ENCODE measurements at places on chromosomes 6 and 20.
A peak's percentile ranks its signal among the peaks of the same experiment; 100 is the strongest.

DNA sequence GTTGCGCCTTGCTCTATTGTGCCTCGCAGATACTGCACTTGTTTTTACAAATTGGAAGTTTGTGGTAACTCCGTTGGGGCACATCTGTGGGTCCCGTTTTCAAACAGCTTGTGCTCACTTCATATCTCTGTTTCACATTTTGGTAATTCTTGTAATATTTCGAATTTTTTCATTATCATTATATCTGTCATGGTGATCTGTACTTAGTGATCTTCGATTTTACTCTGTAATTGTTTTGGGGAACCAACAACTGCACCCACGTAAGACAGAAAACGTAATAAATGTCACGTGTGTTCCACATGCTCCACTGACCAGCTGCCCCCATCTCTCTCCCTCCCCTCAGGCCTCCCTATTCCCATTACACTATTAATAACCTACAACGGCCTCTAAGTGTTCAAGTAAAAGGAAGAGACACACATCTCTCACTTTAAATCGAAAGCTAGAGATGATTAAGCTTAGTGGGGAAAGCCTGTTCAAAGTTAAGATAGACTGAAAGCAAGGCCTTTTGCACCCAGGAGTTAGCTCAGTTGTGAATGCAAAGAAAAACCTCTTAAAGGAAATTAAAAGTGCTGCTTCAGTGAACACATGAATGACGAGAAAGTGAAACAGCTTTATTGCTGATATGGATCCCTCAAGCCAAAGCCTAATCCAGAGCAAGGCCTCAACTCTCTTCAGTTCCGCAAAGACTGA, 26.9 kb downstream of the TTLL2 start:
- no peak for DNase-seq

GRCh38 chr20:53967527-53967926, 102.9 kb downstream of the BCAS1 start:
- no peak for DNase-seq

GRCh38 chr20:420166-420620, 12.1 kb downstream of the RBCK1 start:
- no peak for DNase-seq

DNA sequence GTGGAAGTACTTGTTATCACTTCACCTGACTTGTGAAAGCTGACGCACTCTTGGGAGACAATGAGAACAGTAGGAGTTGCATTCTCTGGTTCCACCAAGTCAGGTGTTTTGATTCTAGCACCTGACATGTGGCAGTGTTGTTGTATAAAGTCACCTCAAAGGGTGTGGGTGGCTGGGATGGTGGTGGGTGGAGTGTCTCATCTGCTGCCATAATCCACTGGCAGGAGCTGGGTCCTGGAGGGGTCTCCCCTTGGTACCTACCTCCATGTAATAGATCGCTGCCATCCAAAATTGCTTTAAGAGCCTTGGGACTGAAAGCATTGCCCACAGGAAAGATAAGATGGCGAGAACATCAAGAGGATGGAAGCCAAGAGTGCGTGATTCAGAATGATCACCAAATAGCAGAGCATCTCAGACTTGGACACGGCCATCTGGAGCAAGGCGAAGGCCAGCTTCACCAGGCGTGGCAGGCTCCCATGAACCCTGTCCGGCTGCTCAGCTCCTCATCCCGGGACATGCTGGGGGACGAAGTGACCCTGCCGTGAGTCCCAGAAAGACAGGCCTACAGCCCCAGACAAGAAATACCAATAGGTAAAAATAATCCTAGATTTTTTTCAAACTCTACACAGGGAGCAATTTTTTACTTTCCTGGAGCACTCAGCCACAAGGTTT, 56.6 kb downstream of the NPEPL1 start:
- no peak for DNase-seq

GRCh38 chr20:38445381-38445796, 10.3 kb upstream of the SNHG17 start:
- no peak for DNase-seq

DNA sequence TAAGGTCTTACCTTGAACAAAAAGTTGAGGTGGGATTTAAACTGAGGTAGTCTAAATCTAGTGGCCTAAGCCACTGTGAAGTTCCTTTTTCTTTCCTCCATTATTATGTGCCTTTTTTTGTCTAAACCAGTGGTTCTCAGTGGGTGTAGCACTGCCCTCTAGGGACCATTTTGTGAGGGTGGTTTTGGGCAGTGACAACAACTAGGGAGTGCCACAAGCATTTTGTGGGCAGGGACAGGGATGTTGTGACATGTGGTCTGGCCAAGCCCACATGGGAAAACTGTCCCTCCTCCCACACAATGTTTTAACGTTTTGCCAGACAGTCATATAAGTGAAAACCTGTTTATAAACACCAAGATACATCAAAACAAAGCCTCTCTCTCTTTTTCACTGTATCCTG, 899.4 kb upstream of the FLRT3 start:
- peak; percentile 36 for DNase-seq

GRCh38 chr6:160679402-160679769, 15.3 kb upstream of the LPA start:
- peak; percentile 14 for DNase-seq

DNA sequence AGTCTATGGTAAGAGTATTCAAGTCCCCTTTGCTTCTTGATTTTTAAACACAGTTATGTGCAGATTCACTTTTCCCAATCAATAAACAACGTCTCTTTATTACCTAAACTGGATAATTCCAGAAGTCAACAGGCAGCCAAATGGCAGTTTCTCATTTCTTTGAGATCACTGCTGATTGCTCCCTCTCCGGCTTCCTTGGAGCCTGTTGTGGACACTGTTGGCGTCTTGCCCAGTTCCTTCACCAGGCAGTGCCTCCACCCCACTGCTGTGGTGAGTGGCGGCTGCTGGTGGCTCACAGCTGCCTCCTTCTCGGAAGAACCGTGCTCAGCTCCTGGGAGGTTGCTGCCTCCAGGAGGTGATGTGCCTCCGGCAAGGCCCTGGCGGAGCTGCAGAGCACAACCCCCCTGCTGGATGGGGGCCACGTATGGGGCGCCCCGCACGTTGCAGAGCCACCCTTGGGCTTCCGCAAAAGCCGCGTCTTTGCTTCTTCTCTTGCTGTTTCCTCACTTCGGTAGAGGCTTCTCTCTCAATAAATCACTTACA, 105.1 kb upstream of the CNKSR3 start:
- peak; percentile 82 for DNase-seq

GRCh38 chr20:50759678-50760077, 28.3 kb downstream of the PARD6B start:
- DNase-seq: no peak

DNA sequence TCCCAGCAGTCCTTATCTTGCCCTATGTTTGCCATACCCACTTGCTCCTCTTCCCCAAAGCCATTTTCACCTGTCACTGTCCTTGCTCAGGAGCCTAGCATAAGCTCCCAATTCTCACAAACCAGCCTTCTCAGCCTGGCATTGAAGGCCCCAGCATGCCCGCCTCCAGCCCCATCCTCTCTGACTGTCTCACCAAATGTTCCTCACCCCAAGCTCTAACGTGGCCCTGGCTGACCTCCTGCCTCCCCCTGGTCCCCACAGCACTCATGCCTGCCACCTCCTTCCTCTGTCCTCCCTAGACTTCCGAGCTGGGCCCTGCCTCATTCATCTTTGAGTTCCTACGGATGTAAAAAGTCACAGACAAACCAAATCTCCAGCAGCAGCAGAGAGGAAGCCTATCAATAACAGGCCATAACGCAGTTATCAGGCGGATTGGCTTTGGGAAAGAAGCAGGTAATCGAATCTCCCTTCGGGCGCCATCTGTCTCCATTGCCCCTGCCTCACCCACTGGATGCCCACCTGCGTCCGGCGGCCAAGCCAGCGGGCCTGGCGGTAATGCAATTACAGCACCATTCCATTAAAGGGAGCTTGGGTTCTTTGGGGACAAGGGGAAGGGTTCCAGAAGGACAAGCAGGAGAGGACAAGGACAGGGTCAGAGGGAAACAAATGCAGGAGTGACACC, 104.4 kb downstream of the MRPL14 start:
- DNase-seq: no peak

DNA sequence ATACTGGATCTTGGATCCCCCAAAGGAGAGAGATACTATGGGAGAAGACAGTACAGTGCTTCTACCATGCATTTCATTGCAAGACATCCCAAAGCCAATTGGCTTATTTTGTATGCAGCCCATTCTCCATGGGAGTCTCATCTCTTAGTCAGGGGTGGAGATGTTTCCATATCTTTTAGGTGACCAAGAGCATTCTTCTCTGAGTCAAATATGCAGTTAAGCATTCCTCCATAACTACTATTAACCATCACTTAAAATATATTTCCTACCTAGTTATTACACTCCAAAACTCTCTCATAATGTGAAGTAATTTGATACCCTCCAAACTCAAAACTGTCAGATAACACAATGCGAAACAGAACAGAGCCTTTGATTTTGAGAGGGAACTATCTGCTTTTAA, 542.6 kb downstream of the HDGFL1 start:
- peak; percentile 57 for DNase-seq

DNA sequence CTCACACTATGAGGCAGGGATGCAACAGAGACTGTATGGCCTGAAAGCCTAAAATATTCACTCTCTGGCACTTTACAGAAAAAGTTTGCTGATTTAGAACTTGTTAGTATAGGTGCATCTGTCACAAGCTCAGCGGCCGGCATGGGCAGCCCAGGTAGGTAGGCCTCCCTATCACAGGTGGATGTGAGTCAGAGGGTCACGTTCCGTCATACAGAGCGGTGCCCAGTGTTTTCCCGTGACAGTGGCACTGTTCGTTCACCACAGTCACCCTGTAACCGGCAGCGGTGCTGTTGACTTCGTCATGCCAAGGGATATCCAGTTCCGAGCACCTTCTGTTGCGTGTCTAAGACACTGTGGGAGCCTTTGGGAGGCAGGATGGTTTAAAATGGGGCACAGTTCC, 32.9 kb upstream of the PXDC1 start:
- DNase-seq: no peak

DNA sequence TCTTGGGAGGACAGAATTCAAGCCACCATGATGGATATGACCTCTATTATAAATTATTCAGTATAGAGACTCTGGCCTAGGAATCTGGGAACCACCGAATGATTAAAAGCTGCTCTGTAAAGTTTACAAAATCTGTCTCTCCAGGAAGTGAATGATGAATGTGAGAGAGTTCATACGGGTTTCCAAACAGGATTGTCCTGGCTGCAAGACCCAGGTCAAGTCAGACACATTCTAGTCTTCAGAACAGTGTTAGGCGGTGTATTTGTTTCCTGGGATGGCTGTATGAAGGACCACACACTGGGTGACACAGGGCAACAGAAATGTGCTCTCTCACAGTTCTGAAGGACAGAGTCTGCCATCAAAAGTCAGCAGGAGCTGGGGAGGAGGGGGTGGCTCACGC, 222.4 kb downstream of the ZNF217 start:
- no peak for DNase-seq

DNA sequence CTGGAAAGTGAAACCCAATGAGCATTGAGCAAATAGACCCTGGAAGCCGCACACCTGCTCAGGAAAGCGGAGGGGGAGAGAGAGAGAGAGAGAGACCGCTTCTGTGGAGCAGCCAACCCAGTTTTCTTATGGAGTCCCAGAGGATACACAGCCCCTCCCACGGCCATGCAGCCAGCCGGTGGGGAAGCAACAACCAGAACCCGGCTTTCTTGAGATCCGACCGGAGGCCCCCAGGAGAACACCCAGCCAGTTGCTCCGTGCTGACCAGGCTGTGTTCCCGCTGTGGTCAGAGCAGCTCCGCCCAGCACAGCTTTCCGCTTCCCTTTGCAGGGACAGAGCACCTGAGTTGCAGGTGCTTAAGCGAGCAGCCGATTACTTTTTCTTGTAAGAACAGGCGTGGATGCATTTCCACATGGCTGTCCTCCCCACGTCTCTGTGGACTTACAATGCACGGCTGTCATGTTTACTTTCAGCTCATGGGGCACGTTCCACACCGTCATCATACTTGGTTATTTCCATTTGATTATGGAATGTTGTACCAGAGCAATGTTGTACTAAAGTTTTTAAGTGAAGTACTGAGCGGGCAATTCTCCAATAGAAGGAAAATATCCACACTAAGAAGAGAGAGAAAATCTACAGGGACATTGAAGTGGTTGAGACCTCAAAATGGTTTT, 381.9 kb downstream of the THBS2 start:
- no peak for DNase-seq

DNA sequence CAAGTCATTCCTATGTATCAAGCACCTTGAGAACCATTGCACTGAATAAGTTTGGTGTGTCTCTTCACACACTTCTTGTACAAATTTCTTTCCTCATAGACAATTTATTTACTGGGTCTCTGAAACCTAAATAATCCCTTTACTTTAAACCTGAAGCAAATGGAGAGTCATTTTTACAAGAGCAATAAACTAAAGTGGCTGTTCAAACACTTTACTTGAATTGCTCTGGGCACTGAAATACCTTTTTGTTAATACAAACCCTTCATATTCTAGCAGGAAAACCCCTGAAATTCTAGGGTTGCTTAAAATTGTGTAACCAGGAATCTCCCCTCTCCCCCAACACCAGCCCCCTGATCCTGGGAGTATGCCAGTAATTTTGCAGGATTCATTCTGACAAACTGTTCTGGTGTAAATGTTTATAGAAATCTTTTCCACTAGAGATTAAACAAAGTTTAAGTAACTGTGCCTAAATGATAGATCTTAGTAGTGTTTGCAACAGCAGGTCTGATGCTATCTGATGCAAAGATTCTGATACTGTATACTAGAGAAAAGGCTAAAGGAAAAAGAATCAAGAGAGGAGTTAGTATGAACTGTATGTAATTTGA, 13.4 kb downstream of the RSPO3 start:
- no peak for DNase-seq

GRCh38 chr6:12249541-12250382, 40.4 kb upstream of the EDN1 start:
- no peak for DNase-seq

- no peak for DNase-seq
Measured at GRCh38 chr6:72422171-72422570, 199.7 kb upstream of the KCNQ5 start.

GRCh38 chr20:7003598-7003997, 236.1 kb downstream of the BMP2 start:
- DNase-seq: no peak

GRCh38 chr6:46932526-46933319, 11.0 kb upstream of the ADGRF5 start:
- no peak for DNase-seq

DNA sequence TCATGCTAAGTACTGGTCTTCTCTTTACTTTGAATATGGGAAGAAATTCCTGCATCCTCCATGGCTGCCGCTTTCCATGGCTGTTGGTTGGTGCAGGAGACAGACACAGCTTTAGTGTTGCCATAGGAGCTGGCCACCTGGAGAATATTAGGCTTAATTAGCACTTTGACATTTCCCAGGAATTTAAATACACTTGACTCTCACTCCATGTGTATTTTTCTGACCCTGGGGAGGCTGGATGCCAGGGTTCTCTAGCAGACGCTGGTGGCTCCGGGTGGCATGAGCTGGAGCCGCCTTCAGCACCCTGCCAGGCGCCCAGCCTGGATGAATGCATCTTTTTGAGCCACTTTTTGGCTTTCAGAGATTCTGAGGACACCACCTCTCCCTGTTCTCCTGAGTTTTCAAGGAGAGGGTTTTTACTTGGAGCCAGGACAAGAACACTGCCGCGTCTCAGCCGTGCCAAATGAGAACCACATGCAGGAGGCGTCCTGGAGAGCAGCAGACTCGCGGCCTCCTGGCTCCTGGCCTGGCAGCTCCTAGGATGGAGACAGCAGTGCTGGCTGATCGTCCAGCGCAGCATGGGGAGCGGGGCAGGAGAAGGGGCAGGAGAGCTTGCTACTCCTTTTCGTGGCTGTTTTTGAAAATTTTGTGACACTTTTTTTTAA, 258.8 kb downstream of the SMOC2 start:
- DNase-seq: no peak

- no peak for DNase-seq
Measured at GRCh38 chr6:169271158-169271876, 17.7 kb upstream of the THBS2 start.

- DNase-seq: no peak
Measured at GRCh38 chr6:43304361-43304760, 4.3 kb downstream of the CRIP3 start.
